ENCODE measurements at places on chromosomes 13 and 19.
A peak's percentile ranks its signal among the peaks of the same experiment; 100 is the strongest.

DNA sequence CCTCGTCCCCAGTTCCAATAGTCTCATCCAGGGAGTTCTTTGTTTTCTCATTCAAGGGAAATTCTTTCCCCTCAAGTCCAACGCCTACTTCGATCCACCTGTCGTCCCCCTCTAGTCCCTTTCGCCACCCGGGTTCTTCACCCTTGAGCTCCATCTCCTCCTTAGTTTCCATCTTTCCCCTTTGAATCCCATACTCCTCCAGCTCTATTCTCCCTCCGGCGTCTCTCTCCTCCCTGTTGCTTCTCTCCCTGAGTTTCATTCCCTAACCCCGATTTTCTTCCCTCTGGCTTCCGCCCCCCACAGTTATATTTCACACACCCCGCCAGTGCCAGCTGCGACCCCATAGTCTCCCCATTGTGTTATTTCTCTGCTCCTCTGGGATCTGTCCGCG is 628 bp upstream of the SLC17A7 start:
- no peak for DNase-seq

- DNase-seq, result no peak
Observed at GRCh38 chr13:111657013-111657412, 336.6 kb downstream of the TEX29 start.

- DNase-seq, result no peak
Observed at GRCh38 chr13:82803341-82803740, 1078.9 kb downstream of the SLITRK1 start.

- DNase-seq, result no peak
Observed at GRCh38 chr13:46529216-46529919, 23.6 kb upstream of the LRCH1 start.

- DNase-seq, result no peak
Observed at GRCh38 chr19:32811151-32811550, 58.4 kb downstream of the SLC7A9 start.

DNA sequence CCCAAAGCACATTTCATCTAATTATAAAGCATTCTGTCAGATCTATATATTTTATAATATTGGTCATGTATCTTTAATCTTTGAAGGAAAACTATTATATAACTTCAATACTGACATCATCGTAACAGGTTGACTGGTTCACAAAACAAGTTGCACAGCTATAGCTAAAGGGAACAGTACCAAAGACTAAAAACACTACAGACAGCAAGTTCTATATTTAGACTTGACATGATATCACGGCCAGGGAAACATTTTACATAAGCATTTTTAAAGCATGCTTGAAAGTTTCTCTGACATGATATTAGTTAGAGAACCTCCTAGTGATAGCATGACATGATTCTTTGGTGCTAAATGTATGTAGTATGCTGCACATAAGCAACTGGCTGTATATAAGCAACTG is 182.5 kb downstream of the NDFIP2 start:
- no peak for DNase-seq

- DNase-seq, result peak; percentile 81
Observed at GRCh38 chr19:45613926-45614725, 12.1 kb upstream of the GPR4 start.

GRCh38 chr19:44202470-44202869 is 9.9 kb upstream of the ZNF227 start:
- no peak for DNase-seq

GRCh38 chr19:10288662-10289166 is 1.0 kb upstream of the ICAM5 start:
- DNase-seq, result no peak

DNA sequence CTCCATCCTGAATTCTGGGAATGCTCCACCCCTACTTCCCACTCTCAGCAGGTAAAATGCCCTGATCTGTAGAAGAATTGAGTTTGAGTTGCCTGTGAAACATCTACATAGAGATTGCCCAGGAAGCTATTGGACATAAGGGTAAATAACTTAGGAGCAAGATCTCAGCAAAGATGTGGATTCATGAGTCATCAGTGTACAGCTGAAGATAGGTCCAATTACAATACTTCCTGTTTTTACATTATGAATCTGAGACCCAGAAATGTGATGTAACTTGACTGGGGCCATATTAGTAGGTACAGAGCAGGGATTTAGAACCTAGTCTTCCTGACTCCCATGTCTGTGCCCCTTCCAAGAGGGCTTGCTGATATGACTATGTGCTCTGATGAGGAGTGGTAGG is 79.4 kb upstream of the FNDC3A start:
- DNase-seq, result no peak

DNA sequence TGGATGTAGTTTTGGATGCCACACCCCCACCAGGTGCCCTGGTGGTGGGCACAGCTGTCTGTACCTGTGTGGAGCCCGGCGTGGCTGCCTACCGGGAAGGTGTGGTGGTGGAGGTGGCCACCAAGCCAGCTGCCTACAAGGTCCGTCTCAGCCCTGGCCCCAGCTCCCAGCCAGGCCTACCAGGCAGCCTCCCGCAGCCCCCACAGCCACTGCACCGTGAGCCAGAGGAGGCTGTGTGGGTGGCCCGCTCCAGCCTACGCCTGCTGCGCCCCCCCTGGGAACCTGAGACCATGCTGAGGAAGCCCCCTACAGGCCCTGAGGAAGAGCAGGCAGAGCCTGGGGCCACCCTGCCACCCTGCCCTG is 3.5 kb downstream of the CIC start:
- no peak for DNase-seq

GRCh38 chr19:40331052-40331451 is 17.1 kb downstream of the C19orf47 start:
- DNase-seq, result no peak

DNA sequence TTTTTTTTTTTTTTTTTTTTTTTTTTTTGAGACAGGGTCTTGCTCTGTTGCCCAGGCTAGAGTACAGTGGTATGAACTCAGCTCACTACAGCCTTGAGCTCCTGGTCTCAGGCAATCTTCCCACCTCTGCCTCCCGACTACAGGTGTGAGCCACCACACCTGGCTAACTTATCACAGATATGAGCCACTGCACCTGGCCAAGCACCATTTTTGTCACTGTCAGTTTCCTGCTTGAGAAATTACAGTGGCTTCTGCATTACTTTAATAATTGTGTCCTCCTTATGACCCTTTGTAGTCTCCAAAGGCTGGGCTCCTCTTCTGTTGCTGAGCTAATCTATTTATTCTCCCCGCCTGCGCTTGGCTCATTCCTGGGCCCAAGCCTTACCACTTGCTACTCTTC is 16.0 kb downstream of the UBE2L5 start:
- DNase-seq, result no peak

- DNase-seq, result no peak
Observed at GRCh38 chr19:38013913-38014580, 107.0 kb downstream of the SIPA1L3 start.

- no peak for DNase-seq
Observed at GRCh38 chr13:79492313-79492798, 11.4 kb downstream of the NDFIP2 start.

DNA sequence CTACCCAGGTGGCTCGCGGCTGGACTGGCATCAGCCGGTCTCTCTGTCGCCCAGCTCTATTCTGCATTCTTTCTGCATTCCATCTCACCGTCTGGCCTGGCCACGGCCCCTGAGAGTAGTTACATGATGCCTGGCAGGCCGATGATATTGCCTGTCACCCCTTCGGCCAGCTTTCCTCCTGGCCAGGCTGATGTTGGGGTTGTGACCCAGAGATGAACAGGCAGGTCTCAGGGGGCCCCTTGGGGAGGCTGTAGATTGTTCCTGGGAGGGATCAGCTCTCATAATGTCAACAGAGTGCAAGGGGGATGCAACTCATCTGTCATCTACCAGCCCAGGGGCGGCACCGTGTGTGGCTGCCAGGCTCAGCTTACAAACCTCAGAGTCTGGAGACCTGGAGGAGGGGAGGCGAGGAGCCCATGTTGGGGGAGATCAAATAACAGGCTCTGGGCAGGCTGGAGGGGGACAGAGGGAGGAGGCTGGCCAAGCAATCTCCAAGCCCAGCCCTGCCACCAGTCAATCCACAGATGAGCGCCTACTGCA is 13.6 kb upstream of the FBXO17 start:
- no peak for DNase-seq

DNA sequence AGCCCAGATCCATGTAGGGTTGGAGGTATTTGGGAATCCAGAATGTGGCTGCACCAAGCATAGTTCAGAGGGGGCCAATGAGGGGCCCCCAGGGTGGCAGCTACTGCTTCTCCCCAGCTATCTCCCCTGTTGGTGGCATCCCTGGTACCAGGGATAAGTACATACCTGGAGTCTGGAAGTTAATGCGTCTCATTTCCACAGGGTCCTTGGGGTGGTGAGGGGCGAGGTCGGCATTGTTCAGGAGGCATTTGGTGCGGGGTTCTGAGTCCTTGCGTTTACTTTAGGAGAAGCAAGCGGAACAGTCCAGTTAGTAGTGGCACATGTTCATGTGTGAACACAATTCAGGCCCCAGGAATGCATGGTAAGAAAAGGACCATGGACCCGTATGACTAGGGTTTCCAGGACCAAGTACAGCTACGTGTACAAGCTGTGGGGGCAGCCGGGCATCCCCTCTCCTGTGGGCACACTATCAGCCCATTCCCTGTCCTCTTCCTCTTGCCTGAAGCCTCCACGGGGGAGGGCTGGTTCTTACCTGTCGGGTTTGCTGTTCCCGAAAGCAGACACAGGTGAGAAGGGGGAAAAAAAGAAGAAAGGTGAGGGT is 122.3 kb downstream of the PTPRS start:
- no peak for DNase-seq

GRCh38 chr13:111035861-111036260 is 79.2 kb upstream of the ARHGEF7 start:
- no peak for DNase-seq

DNA sequence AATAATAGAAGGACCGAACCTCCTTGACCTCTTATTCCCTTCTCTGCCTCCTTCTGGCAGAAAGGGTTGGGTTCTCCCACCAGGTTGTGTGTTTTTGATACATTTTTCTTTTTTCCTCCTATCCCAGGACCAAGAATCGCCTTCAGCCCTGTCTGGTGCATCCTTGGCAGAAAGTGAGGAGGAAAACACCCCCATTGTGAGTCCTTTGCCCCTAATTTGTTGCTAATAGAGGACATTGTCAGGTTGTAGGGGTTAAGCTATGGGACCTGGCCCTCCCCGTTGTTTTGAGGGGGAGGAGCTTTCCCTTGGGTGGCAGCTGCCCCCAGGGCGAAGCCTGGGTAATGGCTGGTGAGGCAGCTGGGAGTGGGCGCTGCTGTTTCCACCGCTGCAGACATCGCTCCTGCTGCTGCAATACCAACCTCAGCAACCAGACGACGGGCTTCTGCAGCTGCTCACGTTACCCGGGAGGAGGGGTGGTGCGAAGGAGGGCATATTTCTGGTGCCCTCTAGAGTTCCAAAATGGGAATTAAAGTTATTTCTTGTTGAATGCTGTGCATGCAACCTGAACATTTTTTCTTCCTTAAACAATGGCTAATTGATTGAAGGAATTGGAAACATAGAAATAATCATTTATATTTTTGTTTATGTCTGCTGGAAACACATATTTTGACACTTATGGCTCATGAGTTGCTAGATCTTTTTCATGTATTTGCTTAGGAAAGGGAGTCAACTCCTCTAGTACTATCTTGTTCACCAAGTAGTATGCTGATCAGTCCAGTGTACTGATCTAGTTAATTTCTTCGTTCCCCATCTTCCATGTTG is 1.5 kb downstream of the ZMYM2 start:
- DNase-seq, result peak; percentile 72

DNA sequence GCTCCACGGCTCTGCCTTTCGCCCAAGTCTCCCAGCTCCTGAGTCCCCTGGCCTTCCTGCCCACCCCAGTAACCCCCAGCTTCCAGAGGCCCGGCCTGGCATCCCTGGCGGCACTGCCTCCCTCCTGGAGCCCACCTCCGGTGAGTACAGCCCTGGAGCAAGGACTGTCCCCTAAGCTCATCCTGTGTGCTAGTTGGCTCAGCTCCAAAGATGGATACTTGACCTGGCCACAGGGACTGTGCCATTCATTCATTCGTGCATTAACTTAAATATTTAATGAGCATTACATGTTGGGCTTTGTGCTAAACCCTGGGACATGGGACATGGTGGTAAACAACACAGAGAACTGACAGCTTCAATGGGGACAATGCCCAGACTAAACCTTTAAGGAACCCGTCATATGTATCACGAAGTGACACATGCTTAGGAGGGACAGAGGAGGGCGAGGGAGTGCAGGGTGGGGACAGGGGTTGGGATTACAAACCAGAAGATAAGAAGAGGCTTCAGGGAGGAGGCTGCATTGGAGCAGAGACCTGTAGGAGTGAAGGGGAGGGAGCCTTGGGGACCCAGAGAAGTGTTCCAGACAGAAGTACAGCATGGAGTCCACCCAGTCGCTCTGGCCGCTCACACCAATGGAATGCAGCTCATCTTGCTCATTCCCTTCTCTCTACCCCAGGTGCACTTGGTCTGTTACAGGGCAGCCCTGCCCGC is 6.9 kb upstream of the OVOL3 start:
- DNase-seq, result no peak

GRCh38 chr13:110797230-110797877 is 83.9 kb downstream of the ING1 start:
- no peak for DNase-seq

DNA sequence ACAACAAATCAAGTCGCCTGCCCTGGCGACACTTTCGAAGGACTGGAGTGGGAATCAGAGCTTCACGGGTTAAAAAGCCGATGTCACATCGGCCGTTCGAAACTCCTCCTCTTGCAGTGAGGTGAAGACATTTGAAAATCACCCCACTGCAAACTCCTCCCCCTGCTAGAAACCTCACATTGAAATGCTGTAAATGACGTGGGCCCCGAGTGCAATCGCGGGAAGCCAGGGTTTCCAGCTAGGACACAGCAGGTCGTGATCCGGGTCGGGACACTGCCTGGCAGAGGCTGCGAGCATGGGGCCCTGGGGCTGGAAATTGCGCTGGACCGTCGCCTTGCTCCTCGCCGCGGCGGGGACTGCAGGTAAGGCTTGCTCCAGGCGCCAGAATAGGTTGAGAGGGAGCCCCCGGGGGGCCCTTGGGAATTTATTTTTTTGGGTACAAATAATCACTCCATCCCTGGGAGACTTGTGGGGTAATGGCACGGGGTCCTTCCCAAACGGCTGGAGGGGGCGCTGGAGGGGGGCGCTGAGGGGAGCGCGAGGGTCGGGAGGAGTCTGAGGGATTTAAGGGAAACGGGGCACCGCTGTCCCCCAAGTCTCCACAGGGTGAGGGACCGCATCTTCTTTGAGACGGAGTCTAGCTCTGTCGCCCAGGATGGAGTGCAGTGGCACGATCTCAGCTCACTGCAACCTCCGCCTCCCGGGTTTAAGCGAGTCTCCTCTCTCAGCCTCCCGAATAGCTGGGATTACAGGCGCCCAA is at the start of gene LDLR:
Gene LDLR, plus strand, starts transcription at position 210 of the 760 bp plus-strand sequence. Its CDS starts 86 bp downstream, at position 296.
- DNase-seq, result peak; percentile 83

GRCh38 chr19:8257052-8257443 is 47.9 kb downstream of the CERS4 start:
- DNase-seq, result no peak
